ENCODE measurements at places on chromosomes 3 and 15.

DNA sequence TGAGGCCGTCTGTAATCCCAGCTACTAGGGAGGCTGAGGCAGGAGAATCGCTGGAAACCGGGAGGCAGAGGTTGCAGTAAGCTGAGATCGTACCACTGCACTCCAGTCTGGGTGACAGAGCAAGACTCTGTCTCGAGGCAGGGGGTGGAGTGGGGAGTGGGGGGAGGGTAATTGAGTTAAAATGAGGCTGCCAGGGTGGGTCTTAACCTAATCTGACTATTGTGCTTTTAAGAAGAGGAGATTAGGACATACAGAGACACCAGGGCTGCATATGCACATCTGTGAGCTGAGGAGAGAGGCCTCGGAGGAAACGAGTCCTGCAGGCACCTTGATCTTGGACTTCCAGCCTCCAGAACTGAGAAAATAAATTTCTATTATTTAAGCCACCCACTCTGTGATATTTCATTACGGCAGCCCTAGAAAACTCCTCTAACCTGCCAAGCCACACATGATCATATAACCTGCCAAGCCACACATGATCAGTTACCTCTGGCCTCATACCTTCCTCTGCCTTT is 197.0 kb downstream of the THSD4 start:
- no peak for DNase-seq

DNA sequence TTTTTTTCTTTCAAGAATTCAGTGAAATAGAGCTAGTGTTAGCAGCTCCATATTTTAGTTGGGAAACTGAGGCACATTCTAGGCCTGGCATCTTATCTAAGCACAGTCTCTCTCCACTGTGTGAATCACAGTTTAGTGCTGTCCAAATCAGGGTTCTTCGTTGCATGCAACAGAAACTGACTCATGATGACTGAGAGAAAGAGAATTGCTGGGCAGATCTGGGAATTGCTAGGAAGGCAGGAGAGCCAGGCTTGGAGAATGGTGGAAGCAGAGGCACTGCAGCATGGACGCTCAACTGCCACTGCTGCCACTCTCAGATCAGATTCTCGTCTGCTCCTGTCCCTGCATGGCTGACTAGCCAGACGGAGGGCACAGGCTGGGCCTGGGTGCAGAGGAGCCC is 40.7 kb upstream of the CHST2 start:
- peak; percentile 18 for DNase-seq

- no peak for DNase-seq
Observed at GRCh38 chr3:19960696-19961095, 13.8 kb downstream of the RAB5A start.

GRCh38 chr3:157607826-157608405 is 104.7 kb upstream of the VEPH1 start:
- DNase-seq = no peak

- DNase-seq = no peak
Observed at GRCh38 chr3:128323206-128324081, 143.2 kb downstream of the DNAJB8 start.

- DNase-seq = no peak
Observed at GRCh38 chr3:72517336-72517735, 330.9 kb downstream of the SHQ1 start.

GRCh38 chr15:48289628-48290027 is 41.6 kb upstream of the DUT start:
- no peak for DNase-seq

GRCh38 chr3:122299215-122299614 is 25.8 kb upstream of the CSTA start:
- DNase-seq = no peak

DNA sequence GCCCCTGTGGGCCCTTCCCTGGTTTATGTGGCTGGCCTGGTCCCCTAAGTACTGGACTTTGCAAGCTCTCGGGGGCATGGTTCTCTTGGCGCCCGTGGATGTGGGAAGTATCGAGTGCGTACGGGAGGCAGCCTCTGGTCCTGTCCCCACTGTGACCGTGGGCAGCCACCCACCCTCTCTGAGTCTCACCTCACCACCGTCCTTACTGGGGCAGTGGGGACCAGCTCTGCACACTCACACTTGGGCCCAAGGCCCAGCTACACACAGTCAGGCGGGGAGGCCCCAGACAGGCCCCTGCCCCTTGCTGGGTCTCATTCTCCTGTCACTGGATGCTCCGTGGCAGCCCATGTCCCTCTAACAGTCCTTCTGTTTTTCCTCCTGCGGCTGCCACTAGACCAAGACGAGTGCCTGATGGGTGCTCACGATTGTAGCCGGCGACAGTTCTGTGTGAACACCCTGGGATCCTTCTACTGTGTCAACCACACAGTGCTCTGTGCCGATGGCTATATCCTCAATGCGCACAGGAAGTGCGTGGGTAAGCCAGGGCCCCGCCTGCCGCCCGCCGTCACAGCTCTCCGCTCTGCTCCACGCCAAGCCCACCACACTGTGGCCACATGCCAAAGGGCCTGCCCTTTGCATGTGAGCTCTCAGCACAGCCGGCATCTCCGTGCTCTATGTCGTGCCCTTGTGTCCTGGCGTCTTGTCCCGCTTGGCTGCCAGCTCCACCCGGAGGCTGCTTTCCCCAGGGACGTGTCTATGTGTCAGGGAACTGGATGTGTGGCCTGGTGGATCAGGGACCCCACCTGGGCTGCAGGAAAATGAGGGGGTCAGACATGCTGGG is 72.7 kb downstream of the FBLN2 start:
- no peak for DNase-seq

- no peak for DNase-seq
Observed at GRCh38 chr3:52246264-52246620, 683 bp downstream of the PPM1M start.

- DNase-seq = no peak
Observed at GRCh38 chr15:71183063-71183462, 67.8 kb downstream of the THSD4 start.

- DNase-seq = no peak
Observed at GRCh38 chr15:39922462-39923092, 2.5 kb upstream of the GPR176 start.

GRCh38 chr15:81526029-81526428 is 152.0 kb upstream of the TMC3 start:
- no peak for DNase-seq

DNA sequence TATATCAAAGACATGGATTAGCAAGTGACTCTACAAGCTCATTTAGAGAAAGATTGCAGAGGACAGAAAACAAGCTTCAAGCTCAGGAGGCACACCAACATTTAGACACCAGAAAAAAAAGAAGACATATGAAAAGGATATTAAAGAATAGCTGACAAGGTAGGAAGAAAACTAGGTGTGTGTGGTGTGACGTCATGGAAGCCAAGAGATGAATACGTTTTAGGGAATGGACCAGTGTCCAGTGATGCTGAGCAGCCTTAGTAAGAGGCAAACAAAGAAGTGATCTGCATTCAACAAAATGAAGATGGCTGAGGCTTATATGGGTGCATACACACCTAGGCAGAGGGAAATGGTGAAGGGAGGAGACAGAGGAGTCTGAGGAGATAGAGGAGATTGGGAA is 377.4 kb downstream of the ROBO1 start:
- DNase-seq = no peak

DNA sequence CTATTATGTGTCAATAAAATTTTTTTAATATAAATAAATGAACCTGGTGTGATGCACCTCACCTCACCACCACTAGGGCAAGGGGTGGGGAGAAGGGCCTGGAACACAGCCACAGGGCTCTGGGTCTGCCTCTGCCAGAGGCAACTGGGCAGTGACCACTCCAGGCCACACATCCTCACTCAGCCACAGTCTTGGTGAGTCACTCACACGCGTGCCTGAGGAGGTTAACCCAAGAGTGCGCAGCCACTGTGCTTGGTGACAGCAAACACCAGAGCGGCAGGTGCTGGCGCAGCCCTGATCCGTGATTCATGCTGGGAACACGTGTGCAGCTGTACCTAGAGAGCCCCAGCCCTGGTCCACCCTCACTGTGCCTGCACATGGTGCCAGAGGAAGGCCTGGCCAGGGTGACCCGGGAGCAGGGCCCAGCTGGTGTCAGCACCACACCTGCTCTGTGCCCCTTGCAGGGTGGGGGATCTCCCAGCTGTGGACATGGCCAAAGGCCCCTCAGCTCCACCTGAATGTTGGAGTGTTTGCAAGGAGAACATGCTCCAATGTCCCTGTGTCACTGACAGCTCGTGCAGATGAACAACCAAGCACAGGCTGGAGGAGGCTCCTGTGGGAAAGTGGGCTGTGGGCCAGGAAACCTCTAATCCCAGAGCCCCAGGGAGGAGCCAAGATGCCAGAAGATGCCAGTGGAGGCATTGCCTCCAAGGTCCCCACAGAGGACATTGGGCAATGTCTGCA is 2.1 kb downstream of the SLC41A3 start:
- DNase-seq = no peak

DNA sequence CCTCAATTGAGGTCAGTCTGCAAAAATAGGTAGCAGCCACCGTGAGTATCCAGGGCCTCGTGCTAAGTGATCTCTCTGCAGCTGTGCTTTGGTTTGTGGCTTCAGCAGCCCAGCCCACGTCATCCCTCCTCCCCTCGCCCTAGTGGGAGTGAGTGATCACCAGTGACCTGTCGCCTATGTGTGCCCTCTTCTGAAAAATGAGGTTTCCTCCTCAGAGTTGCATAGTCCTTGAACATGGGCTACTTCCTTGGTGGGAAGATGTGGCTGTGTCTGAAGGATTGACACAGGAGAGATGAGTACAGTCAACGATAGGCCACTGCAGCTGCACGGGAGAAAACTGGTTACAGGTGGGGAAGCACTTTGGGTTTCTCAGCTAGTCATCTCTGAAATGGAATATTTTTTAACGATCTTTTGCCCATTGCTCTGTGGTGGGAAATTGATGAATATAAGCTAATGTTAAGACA is 144.8 kb upstream of the BHLHE40 start:
- DNase-seq = no peak

DNA sequence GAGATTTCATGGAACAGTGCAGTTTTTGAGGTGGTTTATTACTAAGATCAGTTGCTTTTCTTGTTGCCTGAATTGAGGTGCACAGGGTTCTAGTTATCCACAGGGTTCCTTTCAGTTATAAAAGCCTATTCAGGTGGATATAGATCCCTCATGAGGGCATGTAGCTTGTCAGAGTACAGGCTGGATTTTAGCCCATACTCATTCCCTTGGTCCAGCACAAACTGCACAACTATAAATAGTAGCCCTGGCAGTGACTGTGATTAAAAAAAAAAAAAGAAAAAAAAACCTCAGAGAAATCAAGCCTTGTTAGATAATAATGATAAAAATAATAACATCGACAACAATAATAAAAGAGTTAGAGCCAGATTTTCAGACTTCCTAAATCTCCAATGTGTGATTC is 154.3 kb downstream of the ZBBX start:
- DNase-seq = no peak

DNA sequence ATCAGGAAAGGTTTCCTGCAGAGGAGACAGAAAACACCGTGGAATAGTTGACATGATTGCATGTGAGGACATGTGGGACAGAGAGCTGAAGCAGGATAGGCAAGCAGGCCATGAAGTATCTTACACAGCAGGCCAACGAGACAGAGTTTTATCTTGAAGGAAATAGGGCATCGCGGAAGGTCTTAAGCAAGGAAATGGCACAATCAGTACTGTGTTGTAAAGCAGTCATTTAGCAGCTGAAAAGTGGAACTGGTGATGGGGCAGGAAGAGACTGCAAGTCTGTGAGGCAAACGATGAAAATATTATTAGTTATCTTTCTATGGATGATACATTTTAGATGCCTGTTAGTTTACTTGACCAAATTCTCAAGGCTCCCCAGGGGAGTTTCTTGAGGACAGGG is 535.1 kb downstream of the SOX2 start:
- DNase-seq = no peak

GRCh38 chr3:50322386-50323091 is at the start of gene HYAL2:
Gene HYAL2 (minus strand): TSS chr3:50322745. CDS start chr3:50320489, 2,256 bp downstream.
- no peak for DNase-seq

DNA sequence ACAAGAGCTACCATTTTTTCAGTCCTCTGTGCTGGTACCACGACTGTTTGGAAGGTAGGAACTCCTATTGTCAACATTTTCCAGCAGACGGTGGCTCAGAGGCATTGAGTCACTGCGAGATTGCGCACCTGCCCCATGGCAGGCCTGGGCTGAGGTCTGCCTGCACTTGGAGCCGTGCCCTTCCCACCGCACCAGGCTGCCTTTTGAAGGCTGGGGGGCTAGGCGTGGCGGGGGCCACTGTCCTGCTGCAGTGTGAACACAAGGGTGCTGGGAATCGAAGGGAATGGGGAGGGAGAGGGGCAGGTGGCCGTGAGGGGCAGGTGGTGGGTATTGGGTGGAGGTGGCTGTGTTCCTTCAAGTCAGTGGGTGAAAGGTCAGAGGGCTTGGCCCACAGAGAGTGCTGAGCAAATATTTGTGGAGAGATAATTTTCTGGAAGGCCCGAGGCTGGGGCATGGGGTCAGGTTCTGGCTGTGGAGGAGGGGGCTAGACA is 16.3 kb downstream of the SNX33 start:
- DNase-seq = no peak

- DNase-seq = no peak
Observed at GRCh38 chr3:72536206-72536877, 311.9 kb downstream of the SHQ1 start.

GRCh38 chr3:152350139-152350538 is 81.4 kb downstream of the MBNL1 start:
- no peak for DNase-seq

GRCh38 chr3:12415014-12415680 is 69.1 kb upstream of the TSEN2 start:
- no peak for DNase-seq

DNA sequence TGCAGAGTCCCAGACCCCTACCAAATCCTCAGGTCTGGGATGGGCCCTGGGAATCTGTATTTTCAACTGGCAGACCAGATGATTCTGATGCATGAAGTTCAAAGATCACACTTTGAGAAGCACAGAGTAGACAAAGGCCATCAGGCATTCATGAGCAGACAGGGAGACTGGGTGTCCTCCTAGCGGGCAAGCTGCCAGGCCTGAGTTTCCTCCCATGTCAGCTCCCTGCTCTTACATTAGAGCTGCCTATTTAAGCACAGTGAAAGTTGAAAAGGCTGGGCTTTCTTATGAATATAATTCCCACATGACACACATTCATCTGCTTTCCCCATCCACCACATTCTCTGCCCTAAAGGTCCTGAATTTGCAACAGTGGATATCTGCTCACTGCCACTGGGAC is 14.0 kb downstream of the CAPN3 start:
- no peak for DNase-seq

GRCh38 chr3:133629146-133629545 is 32.6 kb downstream of the TOPBP1 start:
- no peak for DNase-seq

- DNase-seq = no peak
Observed at GRCh38 chr3:153974614-153975013, 146.6 kb upstream of the ARHGEF26 start.

DNA sequence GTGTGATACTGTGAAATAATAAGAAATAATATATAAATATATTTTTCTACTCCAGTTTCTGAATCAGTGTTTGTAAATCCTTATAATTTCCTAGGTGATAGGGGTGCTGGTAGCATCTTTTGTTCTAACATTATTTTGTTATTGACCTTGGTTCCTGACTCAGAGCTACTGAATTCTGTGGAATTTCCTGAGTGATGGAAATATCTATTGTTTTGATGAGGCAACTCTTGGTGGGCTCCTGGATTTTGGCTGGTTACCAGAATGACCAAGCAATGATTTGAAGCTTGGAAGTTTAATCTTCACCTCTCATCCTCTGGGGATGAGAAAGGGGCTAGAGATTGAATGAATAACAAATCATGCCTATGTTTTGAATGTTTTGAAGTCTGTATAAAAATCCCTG is 377.3 kb downstream of the LPP start:
- no peak for DNase-seq

GRCh38 chr3:111278959-111279358 is 207.3 kb downstream of the NECTIN3 start:
- DNase-seq = no peak

- DNase-seq = no peak
Observed at GRCh38 chr3:110397115-110397514, 674.5 kb upstream of the NECTIN3 start.
